Left hindlimb (tissue), 1 donor: ENCODE measurements at places on chromosomes 13 and 19.

DNA sequence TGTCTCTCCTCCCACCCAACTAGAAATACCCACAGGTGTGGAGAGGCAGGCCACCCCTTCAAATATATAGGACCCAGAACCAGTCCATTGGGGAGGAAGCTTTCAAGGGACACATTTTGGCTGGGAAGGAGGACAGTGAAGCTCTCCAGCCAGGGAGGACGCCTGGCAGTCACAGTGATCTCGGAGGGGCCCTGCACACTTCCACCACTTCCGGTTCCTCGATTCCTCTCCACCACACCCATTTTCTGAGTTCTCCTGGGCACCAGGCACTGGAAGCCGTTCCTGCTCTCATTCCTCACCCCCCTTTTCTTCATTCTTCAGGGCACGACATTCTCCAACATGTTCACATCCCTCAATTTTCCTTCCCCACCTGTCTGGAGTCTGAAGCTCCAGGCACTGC is 30.4 kb upstream of the CEACAM21 start:
- no peak for DNase-seq

GRCh38 chr19:21482863-21483276 is 22.5 kb upstream of the ZNF429 start:
- DNase-seq: no peak

DNA sequence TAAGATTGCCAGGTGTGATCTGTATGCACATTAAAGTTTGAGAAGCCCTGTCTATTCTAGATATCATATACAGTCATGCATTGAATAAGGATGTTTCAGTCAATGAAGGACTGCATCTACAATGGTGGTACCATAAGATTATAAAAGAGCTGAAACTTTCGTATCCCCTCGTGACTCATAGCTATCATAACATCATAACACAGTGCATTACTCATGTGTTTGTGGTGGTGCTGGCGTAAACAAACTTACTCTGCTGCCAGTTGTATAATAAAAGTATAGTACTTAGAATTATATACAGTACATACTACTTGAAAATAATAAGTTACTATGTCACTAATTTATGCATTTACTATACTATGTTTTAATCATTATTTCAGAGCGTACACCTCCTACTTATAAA is 489.3 kb downstream of the GPC6 start:
- DNase-seq: no peak

GRCh38 chr19:10021863-10022262 is 8.6 kb downstream of the RDH8 start:
- no peak for DNase-seq

GRCh38 chr19:46967578-46968032 is 52.0 kb upstream of the NPAS1 start:
- no peak for DNase-seq

DNA sequence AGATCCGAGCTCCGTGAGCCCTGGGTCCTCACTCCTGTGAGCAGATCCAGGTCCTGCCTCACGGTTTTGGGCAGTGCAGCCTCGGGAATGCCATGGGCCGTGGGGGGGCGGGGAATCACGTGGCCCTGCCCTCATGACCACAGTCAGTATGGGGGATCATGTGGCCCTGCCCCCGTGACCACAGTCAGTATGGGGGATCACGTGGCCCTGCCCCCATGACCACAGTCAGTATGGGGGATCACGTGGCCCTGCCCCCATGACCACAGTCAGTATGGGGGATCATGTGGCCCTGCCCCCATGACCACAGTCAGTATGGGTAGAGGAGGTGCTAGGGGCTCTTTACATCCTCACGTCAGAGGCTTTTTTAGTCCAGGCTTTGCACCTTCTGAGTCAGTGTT is 64.3 kb upstream of the F7 start:
- DNase-seq: no peak

GRCh38 chr19:8635422-8635821 is 5.0 kb downstream of the NFILZ start:
- DNase-seq: no peak

DNA sequence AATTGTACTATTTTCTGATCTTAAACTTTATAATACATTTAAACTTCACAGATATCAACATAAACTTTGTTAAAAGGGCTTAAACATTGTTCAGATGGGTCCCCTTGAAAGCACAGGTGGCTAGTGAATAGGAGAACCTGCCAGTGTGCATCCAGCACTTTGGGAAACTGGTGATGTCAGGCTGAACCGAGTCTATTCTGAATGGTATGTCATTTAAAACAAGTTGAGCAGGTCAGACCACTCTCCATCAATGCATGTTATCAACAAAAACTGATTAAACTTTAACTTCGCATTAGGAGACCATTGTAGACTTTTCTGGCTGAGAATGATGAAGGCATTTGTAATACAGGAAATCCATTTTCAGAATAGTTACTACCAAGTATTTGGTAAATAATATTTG is 50.1 kb upstream of the FREM2 start:
- DNase-seq: no peak

- DNase-seq: no peak
Observed at GRCh38 chr19:1455336-1456120, 5.6 kb downstream of the APC2 start.

DNA sequence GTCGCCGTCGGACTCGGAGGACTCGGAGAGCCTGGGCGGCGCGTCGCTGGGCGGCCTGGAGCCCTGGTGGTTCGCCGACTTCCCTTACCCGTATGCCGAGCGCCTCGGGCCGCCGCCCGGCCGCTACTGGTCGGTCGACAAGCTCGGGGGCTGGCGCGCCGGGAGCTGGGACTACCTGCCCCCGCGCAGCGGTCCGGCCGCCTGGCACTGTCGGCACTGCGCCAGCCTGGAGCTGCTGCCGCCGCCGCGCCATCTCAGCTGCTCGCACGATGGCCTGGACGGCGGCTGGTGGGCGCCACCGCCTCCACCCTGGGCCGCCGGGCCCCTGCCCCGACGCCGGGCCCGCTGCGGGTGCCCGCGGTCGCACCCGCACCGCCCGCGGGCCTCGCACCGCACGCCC is 2.5 kb upstream of the GRWD1 start:
- no peak for DNase-seq

DNA sequence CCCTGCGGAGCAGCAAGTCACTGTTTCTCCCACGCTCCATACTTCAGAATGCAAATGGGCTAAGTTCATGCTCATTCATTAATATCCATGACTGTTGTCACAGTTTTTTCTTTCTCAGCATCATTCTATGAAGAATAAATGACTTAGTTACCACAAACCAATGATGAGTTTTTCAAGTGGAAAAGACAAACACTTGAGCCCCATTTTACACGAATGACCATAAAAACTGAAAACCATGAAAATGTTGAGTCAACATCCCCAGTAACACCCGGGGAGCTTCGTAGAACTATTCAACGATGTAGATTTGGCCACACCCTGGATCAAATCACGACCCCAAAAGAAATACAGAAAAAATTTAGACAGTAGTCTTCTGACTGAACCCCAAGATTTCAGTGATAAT is 99.8 kb upstream of the GJB6 start:
- no peak for DNase-seq

- no peak for DNase-seq
Observed at GRCh38 chr19:43362179-43362578, 8.7 kb downstream of the CD177 start.

- DNase-seq: no peak
Observed at GRCh38 chr19:16893686-16893989, 4.8 kb downstream of the F2RL3 start.

- peak; percentile 83 for DNase-seq
Observed at GRCh38 chr13:40193286-40194223, 472.9 kb downstream of the FOXO1 start.

DNA sequence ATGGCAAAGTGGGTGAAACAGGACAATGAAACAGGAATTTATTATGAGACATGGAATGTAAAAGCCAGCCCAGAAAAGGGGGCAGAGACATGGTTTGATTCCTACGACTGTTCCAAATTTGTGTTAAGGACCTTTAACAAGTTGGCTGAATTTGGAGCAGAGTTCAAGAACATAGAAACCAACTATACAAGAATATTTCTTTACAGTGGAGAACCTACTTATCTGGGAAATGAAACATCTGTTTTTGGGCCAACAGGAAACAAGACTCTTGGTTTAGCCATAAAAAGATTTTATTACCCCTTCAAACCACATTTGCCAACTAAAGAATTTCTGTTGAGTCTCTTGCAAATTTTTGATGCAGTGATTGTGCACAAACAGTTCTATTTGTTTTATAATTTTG is 8.6 kb downstream of the CLN5 start:
- DNase-seq: no peak

GRCh38 chr19:21269813-21270212 is 59.4 kb downstream of the ZNF708 start:
- DNase-seq: no peak

GRCh38 chr13:46288570-46289259 is 77.0 kb downstream of the LRRC63 start:
- no peak for DNase-seq

GRCh38 chr13:51298812-51299211 is 40.7 kb upstream of the SERPINE3 start:
- no peak for DNase-seq

DNA sequence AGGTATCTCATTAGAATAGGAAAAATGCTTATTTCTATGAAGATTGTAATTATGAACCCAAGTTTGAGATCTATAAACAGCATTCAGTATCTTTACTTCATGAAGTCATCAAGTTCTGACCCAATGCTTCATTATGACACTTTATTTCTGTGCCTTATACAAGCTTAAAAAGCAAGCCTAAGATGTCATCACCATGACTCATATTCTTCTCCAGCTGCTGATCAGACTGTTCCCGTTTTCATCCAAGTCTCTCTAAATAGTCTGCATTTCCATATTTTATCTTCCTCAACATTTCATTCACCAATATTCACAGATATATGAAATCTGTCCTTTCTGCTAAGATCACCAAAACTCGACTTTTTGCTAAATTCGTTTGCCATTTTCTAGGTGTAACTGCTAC is 1247.2 kb upstream of the PRR20A start:
- DNase-seq: no peak

GRCh38 chr19:1507763-1508506 is 4.9 kb downstream of the ADAMTSL5 start:
- peak; percentile 95 for DNase-seq

- DNase-seq: no peak
Observed at GRCh38 chr19:29860492-29860891, 48.7 kb downstream of the CCNE1 start.

GRCh38 chr19:45097450-45097775 is 4.4 kb downstream of the PPP1R37 start:
- no peak for DNase-seq
